ENCODE measurements at places on chromosomes 12 and 14. TPM values are rescaled to one million over a fixed set of nuclear protein-coding genes. Genes with fewer than 3 reads are reported as not detected.

The IAPP gene
- total RNA-seq = not detected

DNA sequence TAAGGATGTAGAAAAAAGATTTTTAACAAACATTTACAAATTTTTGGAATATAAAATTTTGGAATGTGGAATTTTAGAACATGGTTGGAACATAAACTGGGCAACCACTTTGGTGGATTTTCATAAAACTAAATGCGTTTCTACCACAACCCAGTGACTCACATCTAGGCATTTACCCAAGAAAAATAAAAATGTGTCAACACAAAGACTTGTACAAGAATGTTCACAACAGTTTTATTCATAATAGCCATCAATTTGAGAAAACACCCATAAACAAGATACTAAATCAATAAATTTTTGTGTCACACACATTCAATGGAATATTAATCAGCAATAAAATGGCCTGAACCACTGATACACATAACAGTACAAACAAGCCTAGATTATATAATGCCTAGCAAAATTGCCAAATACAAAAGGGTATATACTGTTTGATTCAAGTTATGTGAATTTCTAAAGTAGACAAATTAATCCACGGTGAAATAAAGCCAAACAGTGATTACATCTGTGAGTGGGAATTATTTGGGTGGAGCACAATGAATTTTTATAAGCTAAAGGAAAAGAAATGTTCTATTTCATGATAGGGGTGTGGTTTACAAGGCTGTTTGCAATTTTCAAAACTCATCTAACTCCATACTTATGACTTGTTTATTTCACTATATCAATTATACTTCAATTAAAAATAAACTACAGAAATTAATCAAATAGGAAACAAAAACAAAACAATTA lies 415.2 kb upstream of the OR4E1 start:
- peak; percentile 35 for DNase-seq

- DNase-seq = no peak
Observed at GRCh38 chr12:32692358-32692757, 13.3 kb downstream of the DNM1L start.

GRCh38 chr14:100025111-100025510 lies 40.1 kb upstream of the EVL start:
- DNase-seq = peak; percentile 8

DNA sequence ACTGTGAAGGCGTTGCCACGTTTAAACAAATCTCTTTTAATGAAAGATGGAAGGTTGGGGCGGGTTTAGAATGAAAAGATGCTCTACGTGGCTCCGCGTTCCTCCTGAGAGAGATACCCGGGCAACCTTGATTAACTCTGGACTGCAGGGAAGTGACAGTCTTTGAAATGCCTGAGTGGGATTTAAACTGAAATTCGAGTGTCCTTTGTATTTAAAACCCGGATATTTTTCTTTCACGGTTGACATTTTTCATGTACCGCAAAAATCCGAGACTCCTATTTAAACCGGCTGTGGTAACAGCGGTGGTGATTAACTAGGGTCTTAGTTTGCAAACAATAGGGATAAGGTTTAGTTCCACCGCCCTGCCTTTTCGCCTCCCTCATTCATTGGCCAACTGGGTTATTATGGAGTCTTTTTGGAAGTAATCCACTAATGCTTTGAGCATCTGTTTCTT lies 707 bp downstream of the G2E3 start:
- DNase-seq = no peak

GRCh38 chr12:11642785-11643184 lies 6.7 kb upstream of the ETV6 start:
- no peak for DNase-seq
